ENCODE measurements at places on chromosomes 12 and 14. TPM values are rescaled to one million over a fixed set of nuclear protein-coding genes. Genes with fewer than 3 reads are reported as not detected.

DNA sequence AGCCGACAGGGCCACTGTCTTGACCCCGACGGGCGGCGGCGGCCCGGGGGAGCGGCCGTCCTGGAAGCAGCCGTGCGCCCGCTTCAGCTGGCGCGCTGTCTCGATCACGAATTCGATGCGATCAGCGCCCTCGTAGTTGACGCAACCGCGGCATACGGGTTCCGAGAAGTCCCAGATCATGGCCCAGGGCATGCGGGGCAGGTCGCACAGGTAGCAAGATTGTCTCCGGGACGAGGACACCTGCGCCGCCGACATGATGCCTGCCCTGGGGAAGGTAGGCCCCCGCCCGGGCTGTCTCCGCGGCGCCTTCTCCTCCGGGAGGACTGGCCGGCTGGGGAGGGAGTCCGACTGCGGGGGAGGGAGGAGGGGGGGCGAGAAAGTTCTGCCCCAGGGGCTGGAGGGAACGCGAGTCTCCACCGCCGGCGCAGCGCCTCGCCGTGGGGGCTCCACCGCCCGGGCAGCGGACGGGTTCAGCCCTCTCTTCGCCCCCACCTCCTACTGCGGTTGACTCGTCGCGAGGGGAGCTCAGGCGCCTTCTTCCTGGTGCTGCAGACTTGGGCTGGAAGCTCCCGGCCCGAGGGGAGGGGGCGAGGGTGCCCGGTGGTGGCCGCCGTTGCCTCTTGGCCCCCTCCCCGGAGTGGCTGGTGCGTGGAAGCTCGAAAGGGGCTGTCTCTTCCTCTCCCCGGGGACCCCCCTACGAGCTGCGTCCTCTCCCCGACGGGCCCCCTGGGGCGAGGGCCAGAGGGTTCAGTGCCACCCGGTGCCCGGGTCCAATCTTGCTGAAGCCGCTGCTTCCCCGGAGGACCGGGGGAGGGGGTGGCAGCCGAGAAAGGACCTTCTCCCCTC is 747 bp downstream of the IRF2BPL start:
- peak; percentile 73 for DNase-seq

Gene CISTR
- total RNA-seq = not detected

GRCh38 chr14:81889529-81889928 is 355.9 kb upstream of the SEL1L start:
- no peak for DNase-seq

Gene GPD1
- total RNA-seq = 1.6 TPM

- DNase-seq = peak; percentile 18
Measured at GRCh38 chr12:116087962-116088361, 189.5 kb downstream of the MED13L start.

DNA sequence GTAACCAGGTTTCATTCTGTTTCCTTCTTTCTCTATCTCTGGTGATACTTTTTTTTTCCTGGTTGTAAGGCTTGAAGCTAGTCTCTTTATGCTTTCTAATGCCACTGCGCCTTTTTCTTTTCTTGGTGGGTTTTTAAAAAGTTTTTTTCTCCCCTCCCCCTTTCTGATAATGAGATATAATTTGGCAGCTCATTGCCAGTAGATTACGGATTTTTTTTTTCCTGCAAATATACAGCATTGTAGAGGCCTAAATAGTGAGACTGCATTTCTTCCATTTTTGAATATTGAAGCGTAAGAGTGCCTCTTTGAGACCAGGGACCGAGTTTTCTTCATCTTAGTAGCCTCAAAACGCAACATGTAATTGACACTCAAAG is 1.1 kb downstream of the PAPOLA start:
- no peak for DNase-seq

DNA sequence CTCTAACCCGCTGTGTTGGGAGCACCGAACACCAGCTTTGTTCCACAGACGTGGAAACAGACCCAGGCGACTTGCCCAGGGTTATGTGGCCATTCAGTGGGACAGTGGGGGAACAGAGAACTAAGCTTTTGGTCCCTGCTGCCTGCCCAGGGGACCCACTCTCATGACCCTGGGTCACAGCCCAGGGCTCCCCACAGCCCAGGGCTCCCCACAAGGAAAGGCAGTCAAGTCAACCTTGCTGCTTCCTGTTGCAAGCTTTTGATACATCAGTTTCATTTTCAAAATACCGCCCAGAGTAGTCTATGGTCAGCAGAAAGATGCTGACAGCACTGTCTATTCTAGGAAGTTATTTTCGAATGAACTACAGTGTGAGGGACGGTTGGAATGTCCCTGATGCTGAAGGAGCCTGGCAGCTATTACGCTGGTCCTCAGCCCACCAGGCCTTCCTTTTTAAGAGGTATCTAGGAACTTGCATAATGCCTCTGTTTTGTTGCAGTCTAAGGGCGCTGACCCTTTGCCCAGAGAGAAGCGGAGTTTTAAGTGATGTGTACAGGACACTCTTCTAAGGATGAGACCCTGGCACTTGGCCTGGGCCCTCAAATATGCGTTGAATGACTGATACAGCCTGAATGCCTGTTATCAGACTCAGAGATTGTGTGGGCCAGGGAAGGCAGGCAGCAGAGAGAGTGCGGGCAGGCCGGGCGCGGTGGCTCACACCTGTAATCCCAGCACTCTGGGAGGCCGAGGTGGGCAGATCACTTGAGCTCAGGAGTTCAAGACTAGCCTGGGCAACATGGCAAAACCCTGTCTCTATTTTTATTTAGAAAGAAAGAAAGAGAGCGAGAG is 12.6 kb upstream of the TTC7B start:
- DNase-seq = peak; percentile 27

- DNase-seq = no peak
Measured at GRCh38 chr14:80425686-80426085, 214.4 kb upstream of the DIO2 start.

DNA sequence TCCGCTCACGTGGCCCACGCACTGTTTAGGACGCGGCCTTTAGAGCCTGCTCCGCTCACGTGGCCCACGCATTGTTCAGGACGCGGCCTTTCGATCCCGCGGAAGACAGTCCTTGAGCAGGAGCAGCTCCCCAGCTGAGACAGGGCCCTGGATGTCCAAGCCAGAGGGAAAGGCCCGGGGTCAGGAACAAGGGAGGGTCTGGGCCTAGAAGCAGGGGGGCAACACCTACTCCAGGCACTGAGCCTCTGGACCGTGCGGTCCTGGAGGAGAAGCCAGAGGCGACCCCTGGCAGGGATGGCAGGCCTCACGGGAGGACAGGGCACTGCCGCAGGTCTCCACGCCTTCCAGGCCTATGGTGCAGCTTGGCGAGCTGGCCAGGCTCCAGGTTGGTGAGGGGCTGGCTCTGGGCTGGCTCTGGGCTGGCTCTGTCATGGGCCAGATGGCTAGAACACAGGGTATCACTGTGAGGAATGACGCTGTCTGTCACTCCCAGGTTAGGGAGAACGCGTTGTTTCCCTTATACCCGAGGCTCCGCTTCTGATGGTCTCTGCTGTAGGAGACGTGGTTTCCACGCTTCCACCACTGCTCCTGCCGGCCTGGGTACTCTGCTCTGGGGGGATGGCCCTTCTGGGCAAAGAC is 341.7 kb downstream of the TMEM121 start:
- no peak for DNase-seq

GRCh38 chr14:68762953-68763764 is 29.7 kb downstream of the ZFP36L1 start:
- DNase-seq = no peak

Gene ADCY4
- 4.6 TPM for total RNA-seq

DNA sequence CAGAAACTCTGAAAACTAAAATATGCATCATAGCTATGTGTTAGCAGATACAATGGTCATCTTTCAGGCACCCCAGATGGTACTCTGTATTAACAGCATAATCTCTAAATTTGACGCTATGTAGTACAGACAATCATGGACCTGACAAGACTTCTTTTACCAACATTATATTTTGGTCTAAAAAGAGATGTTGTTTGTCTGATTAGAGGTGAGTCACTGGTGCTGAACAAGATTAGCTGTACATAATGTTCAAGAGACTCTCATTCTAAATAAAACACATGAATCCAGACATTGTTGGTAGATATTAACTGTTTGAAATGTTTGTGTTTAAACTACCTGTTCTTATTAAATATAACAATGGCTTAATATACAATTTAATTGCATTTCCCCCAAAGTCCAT is 146.4 kb upstream of the LMNTD1 start:
- DNase-seq = no peak

- no peak for DNase-seq
Measured at GRCh38 chr12:131511803-131512561, 198.9 kb upstream of the SFSWAP start.

Gene KRT82
- not detected for total RNA-seq

- no peak for DNase-seq
Measured at GRCh38 chr14:69131176-69131575, 21.7 kb downstream of the DCAF5 start.

Gene TNS2
- 2.6 TPM for total RNA-seq

DNA sequence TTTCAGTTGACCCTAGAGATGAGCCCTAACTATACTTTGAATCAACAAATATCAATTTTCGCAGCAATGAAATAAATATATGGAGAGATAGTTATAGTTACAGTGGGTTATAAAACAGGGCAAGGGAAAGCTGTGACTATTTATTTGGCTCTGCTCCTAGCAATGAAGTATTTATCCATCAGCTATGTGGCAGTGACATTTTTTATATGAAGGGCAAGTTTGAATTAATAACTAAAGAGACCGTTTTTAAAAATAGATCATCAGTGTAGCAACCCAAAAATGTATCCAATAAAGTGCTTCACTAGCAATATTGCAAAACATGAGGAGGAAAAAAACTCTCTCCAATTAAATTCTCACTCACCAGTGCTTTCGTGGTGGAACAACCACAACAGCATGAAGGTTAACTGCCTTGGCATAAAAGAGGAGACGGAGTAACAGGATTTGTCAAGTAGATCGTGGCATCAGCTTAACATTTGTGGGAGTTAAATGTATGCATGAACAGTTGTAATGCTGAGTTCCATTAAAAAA is 58.1 kb upstream of the NUDT4 start:
- no peak for DNase-seq

DNA sequence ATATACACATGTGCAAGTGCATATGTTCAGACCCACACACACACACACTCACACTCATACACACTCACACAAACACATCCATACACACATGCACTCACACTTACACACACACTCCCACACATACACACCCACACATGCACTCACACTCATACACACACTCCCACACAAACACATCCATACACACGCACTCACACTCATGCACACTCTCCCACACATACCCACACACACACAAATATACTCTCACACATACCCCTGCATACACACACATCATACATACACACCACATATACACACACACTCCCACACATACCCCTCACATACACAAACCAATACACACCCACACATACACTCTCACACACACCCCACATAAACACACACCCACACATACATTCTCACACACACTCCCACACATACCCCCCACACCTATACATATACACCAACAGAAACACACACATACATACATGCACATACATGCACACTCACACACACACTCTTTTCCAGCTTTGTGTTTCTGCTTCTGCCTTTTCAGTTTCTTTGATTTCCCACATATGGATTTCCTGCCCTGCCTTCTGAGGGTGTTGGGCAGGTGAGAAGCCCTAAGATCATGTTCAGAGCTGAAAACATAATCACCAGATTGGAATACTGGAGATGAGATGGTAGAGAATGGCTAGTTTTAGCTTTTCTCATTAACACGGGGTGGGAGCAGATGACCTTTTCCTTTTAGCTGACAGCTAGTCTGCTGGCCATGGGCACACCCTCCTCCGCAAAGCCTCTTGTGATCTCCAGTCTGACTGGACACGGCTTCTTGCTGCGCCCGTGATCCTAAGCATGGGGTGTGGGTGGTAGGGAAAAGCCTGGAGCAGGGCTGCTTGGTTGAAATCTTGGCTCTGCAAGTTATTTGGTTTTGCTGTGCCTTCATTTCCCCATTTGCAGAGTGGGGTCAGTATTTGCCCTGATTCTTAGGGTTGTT is 214.0 kb downstream of the CHST11 start:
- DNase-seq = no peak

- no peak for DNase-seq
Measured at GRCh38 chr12:69978020-69978419, 153.0 kb downstream of the MYRFL start.

- no peak for DNase-seq
Measured at GRCh38 chr12:103799857-103800771, 40.9 kb downstream of the NT5DC3 start.

- DNase-seq = no peak
Measured at GRCh38 chr12:119940897-119941296, 48.1 kb upstream of the BICDL1 start.

DNA sequence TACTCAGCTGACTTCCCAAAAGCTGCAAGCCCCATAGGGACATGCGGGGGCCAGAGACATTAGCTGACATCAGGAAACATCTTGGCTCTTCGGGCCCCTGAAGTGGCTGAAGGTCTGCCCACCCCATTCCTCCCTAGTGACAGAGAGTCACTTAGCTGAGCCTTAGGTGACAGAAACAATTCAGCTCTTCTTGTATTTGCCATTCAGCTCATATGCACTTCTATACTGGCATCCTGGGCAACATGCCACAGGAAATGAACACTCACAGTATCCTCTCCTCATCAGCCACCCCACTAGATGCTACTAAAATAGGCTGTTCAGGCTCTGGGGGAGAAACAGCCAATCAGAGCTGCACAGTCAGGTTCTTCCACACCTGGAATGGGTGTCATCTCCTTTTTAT is 3.4 kb downstream of the DCTN2 start:
- no peak for DNase-seq

- DNase-seq = no peak
Measured at GRCh38 chr14:32738206-32738871, 200.3 kb upstream of the NPAS3 start.

- no peak for DNase-seq
Measured at GRCh38 chr12:62736596-62736995, 198.4 kb downstream of the PPM1H start.

DNA sequence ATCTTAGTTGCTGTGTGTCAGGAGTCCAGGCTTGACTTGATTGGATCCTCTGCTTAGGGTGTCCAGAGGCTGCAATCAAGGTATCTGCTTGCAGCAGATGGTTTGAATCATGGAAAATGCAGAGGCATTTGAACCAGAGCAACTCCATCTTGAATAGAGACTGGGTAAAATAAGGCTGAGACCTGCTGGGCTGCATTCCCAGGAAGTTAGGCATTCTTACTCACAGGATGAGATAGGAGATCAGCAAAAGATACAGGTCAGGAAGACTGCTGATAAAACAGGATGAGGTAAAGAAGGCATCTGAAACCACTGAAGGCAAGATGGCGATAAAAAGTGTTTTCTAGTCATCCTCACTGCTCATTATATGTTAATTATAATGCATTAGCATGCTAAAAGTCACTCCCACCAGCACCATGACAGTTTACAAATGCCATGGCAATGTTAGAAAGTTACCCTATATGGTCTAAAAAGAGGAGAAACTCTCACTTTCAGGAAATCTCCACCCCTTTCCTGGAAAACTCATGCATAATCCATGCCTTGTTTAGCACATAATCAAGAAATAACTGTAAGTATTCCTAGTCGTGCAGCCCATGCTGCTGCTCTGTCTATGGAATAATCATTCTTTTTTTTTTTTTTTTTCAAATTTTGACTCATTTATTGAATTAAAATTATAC is 218.3 kb upstream of the CPNE8 start:
- DNase-seq = no peak

DNA sequence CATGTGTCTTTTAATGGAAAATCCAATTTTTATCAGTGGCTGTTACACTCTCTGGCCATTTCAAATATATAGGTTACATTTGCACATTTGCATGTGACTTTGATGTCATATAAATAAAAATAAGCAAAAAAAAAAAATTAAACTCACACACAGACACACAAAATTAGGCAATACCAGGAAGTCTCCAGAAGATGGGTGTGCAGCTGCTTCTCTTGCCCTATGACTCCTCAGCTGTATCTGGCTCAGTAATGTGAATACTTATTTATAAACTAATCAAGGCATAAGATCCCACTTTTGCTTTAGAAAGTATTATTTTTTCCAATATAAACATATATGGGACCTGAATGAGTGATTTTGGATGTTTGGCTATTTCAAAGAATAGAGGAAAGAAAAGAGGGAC is 461.1 kb downstream of the LRIG3 start:
- no peak for DNase-seq
